Activated naive CD4-positive, alpha-beta T cell (primary cell): ENCODE measurements at places on chromosomes 2 and 18.

DNA sequence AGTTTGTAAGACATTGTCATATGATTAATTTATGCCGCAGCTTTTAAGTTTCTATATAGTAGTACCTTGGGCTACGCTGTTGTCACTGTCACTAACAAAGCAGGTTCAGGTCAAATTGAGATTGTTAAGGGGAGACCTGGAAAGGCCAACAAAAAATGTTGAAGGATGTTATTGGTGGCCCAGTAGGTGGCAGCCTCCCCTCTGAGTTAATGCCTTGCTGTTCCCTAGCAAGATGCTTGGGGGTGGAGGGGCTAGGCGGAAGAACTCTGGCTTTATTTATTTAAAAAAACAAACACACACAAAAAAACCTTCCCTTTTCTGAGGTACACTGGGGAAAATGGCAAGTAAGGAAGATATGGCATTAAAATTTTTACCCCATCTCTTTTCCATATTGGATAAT is 128.3 kb upstream of the ATP5MC3 start:
- no peak for DNase-seq

- DNase-seq, result no peak
Measured at GRCh38 chr2:112542984-112543661, 858 bp downstream of the POLR1B start.

DNA sequence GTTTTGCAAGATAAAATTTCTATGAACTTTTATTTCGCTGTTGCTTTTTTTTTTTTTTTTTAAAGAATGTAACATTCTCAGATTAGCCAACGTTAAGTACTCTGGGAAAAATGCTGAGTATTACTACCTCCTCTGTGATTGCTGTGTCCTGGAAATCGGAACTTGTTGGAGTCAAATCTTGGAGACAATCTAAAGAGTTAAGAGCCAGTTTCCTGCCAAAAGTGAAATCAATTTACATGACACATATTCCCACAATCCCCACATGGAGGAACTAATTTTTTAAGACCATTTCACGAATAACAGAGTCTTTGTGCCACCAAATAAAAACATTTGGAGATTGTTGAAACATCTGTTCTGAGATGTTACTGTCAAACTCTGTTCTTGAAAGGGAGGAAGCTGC is 127.8 kb downstream of the MEP1B start:
- no peak for DNase-seq

GRCh38 chr18:47912343-47912742 is 18.1 kb downstream of the SMAD2 start:
- DNase-seq, result no peak

- DNase-seq, result no peak
Measured at GRCh38 chr2:57429831-57430230, 616.8 kb upstream of the VRK2 start.

DNA sequence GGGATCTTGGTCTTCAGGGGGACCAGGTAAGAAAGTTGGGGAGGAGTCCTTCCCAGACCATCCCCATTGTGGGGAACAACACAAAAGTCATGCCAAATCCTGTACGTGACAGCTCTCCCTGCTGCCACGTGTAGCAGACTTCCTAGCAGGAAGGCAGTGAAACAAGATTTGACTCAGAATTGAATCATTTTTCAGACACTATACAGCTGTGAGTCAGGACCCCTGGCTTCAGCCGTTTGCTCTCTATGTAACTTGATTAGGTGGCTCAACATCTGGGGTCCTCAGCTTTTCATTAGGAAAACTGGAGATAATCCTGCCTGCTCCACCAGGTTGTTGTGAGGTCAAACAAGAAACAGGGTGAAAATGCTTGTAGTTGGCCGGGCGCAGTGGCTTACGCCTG is 32.9 kb upstream of the PDCL3 start:
- DNase-seq, result no peak

DNA sequence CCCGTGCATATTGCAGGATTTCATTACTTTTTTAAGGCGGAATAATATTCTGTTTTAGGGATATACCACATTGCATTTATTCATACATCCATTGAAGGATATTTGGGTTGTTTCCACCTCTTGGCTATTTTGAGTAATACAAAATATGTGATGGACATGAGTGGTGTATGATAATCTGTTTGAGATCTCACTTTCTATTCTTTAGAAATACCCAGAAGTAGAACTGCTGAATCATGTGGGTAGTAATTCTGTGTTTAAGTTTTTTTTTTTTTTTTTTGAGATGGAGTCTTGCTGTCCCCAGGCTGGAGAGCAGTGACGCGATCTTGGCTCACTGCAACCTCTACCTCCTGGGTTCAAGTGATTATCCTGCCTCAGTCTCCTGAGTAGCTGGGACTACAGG is 201.4 kb downstream of the NYAP2 start:
- DNase-seq, result no peak

GRCh38 chr2:84969511-84970209 is 1.3 kb upstream of the KCMF1 start:
- no peak for DNase-seq

DNA sequence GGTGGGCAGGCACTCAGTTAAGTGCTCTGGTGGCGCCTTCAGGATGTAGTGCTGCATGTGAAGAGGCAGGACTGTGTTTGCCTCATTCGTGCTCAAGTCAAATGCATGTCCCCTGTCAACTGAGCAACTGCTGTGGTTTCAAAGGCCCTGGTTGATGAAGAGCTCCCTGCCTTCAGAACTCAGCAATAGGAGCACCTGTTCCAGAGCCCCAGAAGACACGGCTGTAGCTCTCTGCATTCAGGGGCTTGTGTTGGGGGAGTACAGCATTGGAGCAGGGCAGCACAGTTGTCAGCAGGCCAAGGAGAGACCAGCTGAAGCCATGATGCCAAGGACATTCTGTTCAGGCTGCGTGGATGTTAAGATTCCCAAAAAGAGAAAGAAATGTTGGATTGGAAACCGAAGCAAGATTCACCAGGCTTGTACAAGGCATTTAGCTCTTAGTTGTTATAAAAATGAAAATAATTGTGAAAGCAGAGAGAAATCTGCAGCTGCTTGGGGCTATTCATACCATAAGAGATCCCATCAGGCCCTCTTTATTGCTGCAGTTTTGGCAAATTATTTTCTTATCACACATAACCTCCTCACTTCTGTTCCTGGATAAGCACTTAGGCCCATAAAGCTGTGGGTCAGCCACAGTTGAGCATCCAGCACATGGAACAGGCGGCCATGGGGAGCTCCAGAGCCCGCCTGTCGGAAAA is 252.4 kb upstream of the ZNF521 start:
- DNase-seq, result no peak

GRCh38 chr2:163541495-163541894 is 194.3 kb downstream of the FIGN start:
- DNase-seq, result no peak

DNA sequence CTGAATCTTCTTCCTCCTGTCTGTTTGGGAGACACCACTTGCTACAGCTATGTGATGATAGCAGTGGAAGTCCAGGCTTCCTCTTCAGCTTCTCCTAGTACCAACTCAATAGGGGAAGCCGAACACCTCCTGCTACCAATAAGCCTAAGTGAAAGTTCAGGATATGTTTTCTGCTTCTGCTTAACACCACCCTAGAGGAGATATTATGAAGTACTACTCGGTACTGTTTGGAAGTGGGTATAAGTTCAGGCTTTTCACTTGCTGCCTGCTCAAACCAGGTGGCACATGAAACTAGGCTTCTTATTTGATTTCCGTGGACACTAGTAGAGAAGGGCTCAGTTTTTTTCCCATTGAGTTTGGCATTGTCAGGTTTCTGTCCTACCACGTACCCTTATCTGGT is 99.8 kb downstream of the PTPN4 start:
- DNase-seq, result no peak

DNA sequence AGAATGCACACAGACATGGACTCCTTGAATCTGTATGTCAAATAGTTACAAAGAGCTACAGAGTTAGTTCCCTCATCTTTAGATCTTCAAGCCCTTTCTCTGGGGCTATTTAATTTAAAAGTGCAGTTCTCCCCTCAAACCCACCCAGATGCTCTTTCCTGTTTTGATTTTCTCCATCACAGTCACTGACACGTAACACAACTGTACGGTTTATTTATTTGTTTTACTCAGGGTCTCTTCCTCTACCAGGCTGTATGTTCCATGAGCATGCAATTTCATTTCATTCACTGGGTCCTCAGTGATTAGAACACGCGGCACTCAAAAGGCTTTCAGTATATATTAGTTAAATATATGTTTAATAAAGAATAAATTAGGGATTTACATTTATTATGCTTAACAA is 94.7 kb downstream of the DOCK10 start:
- no peak for DNase-seq

DNA sequence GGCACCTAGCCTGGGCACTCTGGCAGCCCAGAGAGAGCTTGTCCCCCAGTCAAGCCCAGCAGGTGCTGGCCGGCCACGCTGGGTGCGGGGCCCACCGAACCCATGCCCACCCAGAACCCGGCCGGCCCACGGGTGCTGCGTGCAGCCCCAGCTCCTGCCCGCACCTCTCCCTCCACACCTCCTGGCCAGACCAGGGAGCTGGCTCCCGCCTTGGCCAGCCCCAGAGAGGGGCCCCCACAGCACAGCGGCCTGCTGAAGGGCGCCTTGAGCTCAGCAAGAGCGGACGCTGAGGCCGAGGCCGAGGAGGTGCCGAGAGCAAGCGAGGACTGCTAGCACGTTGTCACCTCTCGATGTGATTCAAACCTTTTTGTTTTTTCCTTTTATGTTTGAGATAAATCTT is 407.0 kb upstream of the KCNJ3 start:
- no peak for DNase-seq

- DNase-seq, result no peak
Measured at GRCh38 chr2:196607073-196607472, 32.4 kb upstream of the CCDC150 start.

GRCh38 chr2:99468155-99468554 is 21.7 kb downstream of the REV1 start:
- DNase-seq, result no peak

- no peak for DNase-seq
Measured at GRCh38 chr2:229230911-229231310, 40.2 kb downstream of the PID1 start.

GRCh38 chr18:35390951-35391700 is 14.0 kb upstream of the ZNF396 start:
- no peak for DNase-seq

GRCh38 chr2:220117025-220117424 is 489.6 kb downstream of the SLC4A3 start:
- no peak for DNase-seq

DNA sequence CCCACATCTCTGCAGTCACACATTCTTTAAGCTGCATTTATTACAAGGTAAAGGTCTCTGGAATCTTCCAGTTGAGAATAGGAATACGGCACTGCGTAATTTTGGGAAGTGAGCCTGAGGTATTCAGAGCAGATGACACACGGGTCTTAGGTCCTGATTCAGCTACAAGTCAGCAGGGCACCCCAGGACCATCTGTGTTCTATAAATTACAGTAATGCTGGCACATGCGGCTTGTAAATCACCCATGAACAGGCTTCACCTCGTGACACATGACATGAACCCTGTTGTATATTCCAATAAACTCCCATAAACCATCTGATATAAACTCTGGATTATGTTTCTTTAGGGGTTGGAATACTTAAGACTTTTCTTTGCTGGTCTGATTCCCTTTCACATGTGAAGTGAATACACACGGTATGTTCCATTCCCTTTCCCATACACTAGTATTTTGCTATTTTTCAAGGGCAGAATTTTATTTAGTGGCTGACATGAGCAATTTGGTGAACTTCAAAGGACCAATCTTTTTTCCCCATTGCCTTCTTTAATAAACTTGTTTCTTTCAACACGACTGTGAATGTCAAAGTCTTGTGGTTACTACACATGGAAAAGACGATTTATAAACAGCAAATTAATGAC is 298.6 kb downstream of the MEIS1 start:
- DNase-seq, result no peak

- DNase-seq, result no peak
Measured at GRCh38 chr2:65746931-65747675, 314.7 kb upstream of the SPRED2 start.

DNA sequence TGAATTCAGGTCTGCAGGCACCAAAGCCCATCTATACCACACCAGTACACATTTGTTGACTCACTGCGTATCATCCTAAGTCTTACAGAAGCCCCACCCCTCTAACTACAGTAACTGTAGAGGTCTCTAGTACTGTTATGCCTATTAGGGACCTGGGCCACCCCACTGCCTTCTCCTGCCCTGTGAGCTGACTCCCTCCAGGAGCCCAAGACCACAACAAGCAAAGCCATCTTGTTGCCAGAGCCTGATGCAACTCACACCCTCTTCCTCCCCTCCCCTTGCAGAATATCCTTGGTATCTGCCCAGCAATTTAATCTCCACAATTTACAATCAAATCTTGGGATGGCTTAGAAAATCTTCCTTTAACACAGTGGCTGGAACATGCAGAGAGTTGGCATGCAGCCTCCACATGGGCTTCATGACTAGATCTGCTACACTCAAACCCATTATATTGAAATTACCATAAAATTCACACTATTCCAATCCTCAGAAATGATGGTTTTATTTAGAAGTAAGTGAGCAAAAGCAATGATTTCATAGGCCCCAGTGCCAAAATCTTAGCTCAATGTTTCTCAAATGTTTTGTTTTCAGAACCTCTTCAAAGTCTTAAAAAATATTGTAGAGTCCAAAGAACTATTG is 17.7 kb upstream of the CYP1B1 start:
- DNase-seq, result no peak

DNA sequence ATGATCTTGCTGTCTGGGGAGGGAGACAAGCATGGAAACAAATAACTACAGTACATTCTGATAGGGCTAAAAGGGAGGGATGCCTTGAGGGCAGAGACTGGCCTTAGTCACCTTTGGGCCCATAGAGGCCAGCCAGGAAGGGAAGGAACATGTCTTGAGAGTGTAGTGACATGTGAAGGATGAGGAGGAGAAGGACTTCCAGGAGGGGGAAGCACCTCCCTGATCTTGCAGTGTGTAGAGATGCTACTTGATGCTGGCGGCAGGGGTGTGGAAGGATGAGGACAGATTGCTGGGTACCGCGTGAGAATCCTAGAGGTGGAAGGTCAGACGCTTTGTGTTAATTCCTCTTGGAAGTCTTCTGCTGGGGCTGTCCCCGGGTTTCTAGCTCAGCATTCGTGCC is 13.1 kb downstream of the TET3 start:
- no peak for DNase-seq

DNA sequence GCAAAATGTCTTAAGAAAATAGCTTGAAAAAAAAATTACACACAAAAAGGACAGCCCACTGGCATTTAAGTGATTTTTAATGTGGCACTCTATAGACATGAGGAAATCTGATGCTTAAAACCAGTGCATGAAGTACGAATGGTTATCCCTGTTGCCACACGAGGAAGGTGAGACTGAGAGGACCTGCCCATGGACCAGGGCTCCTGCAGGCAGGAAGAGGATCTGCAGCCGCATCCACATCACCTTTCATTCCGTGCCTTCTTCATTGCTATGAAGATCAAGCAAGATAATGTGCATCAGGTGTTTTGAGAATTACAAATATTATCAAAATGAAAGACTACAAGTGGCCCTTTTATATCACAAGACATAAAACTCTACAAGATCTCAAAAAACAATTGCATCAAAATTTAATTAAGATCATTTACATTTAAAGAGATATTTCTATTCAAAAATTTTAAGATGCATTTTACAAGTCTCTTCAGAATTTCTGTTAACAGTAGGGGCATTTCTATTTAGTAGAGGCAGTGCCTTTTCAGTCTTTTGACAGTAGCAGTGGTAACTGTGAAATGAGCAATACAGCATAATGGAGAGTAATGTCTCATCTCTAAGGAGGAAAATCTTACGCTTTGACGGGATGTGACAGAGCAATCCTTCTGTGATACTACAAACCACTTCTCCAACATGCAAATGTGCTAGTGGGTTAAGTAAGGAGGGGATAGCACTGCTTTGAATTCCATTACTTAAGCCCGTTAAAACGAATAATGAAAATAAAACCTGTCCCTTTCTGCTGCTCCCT is 83.4 kb downstream of the SLC5A7 start:
- no peak for DNase-seq
